GM12878 (cell line): ENCODE measurements at places on chromosomes 1 and 21. TPM values are rescaled to one million over a fixed set of nuclear protein-coding genes. Genes with fewer than 3 reads are reported as not detected.
A peak's percentile ranks its signal among the peaks of the same experiment; 100 is the strongest.

DNA sequence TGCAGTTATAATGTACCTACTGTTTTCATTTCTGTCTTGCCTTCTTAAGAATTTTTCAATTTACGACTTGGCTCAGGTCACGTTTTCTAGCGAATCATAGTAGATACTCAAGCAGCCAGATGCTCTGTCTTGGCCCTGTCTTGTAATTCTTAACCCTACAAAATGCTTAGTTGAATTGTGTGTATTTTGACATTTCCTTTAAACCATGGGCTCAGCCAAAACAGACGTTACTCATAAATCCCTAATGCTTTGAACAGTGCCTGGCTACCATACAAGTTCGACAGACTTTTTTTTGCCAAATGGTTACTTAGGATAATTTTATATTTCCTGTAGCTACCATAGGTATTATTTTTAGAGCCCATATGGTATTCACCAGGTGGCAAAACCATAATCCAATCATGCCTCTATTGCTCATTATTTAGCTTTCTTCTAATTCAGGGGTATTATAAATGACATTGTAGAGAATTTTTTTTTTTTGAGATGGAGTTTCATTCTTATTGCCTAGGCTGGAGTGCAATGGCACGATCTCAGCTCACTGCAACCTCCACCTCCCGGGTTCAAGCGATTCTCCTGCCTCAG, 54.3 kb downstream of the KCNK1 start:
- peak overlapping the region; percentile 25; the same call in 1 of the 2 replicates for H3K27ac ChIP-seq
- no peak for DNase-seq
- H3K4me3 ChIP-seq = no peak overlapping the region
- H3K27me3 ChIP-seq = no peaks in the 10 kb centered on the region

- no peaks in the 10 kb centered on the region for H3K4me1 ChIP-seq
- DNase-seq = no peak
Observed at GRCh38 chr1:156082309-156083091, at the start of gene MEX3A. Gene MEX3A (minus strand): TSS chr1:156082465. CDS start chr1:156081998, 467 bp downstream.

DNA sequence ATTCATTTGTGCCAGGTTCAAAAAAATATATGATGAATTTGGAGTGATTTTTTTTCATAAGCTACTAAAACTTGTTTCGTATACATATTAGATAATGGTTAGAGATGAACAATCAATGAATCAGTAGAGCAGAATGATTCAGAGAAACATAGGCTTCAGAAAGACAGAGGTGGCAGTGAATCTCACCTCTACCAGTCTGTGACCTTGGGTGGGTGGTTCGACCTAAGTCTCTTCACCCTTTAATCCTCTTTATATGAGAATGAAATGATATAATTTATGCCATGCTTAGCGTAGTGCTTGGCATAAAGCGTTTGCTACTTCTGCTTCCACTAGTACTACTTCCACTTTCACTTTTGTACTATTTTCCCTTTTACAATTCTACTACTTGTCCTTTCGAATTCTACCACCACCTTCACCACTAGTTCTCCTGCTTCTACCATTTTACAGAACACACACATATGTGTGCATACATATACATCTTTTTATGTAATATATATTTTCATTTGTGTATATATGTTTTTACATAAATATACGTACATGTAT, 45.1 kb downstream of the FYB2 start:
- H3K27ac ChIP-seq = no peak overlapping the region
- no peaks in the 10 kb centered on the region for H3K36me3 ChIP-seq
- DNase-seq = no peak
- no peak overlapping the region for H3K4me3 ChIP-seq

- no peak for DNase-seq
- H3K27ac ChIP-seq = no peak overlapping the region
- H3K27me3 ChIP-seq = no peaks in the 10 kb centered on the region; the same call in 1 of the 2 replicates
- no peaks in the 10 kb centered on the region for H3K36me3 ChIP-seq
Observed at GRCh38 chr1:85308833-85309350, 32.5 kb upstream of the BCL10 start.

TPTE gene
- not detected in 2 replicates for total RNA-seq

BNIPL gene
- 0.11 and 0.33 TPM in 2 replicates for total RNA-seq

TMCO2 gene
- total RNA-seq = not detected in 2 replicates

IGSF21 gene
- total RNA-seq = not detected in 2 replicates

GRCh38 chr1:181128592-181129497, 40.3 kb downstream of the IER5 start:
- peaks cover 79% of the 10 kb centered on the region for H3K4me1 ChIP-seq
- no peaks in the 10 kb centered on the region for H3K36me3 ChIP-seq
- no peak for DNase-seq
- peak overlapping the region; percentile 63 for H3K4me3 ChIP-seq
- no peaks in the 10 kb centered on the region for H3K27me3 ChIP-seq
- peak overlapping the region; percentile 92 for H3K27ac ChIP-seq

CD53 gene
- total RNA-seq = 350 and 358 TPM in 2 replicates

GRCh38 chr21:30340714-30341573, 3.5 kb upstream of the KRTAP27-1 start:
- H3K36me3 ChIP-seq = no peaks in the 10 kb centered on the region
- no peak for DNase-seq
- no peaks in the 10 kb centered on the region for H3K27me3 ChIP-seq
- H3K27ac ChIP-seq = no peak overlapping the region
- no peaks in the 10 kb centered on the region for H3K4me1 ChIP-seq

DNA sequence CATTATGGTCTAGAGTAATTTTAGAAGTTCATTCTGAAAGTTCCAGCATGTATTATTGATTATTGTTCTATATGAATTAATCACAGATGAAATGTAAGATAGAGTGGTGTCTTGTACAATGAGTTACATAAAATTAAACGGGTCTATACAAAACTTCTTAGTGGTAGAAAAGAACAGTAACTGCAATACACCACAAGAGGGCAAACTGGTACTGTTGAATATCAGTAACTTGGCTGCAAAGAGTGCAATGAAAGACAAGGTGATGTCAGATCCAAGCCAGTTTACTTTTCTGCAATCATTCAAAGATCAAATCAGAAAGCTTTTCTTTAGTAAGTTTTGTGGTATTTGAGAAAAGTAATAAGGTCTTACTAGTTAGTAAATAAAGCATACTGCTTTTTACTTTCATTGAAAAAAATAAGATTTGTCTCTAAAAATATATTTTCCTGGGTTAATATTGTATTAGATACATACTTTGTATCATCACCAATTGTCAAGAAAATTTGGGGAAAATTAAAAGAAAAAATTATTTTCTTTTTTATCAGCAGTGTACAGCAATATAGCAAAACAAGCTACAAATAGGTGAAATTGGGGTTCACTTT, 66.4 kb upstream of the BTG3 start:
- no peak overlapping the region for H3K27ac ChIP-seq
- H3K36me3 ChIP-seq = no peaks in the 10 kb centered on the region
- DNase-seq = peak; percentile 48
- no peaks in the 10 kb centered on the region for H3K4me1 ChIP-seq
- no peak overlapping the region for H3K4me3 ChIP-seq
- no peaks in the 10 kb centered on the region for H3K27me3 ChIP-seq

DNA sequence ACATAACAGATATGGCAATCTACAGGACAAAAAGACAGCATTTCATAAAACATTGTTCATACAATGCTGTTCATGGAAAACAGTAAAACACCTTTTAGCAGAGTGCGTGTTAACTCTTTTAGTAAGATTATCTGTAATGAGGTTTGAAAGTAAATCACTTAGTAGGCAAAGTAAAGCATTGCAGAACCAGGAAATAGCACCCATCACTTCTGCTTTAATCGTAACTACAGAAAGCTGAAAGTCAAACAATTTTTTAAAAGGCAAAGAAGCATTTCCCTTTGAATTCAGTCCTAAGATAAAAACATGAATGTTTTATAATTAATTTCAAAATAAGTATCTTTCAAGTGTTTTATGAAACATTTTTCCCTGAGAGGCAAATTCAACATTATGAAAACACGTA, 63.3 kb upstream of the RNF11 start:
- DNase-seq = no peak
- peaks cover 3% of the 10 kb centered on the region; the same call in 1 of the 2 replicates for H3K4me1 ChIP-seq
- no peak overlapping the region for H3K27ac ChIP-seq
- no peaks in the 10 kb centered on the region for H3K27me3 ChIP-seq
- H3K4me3 ChIP-seq = no peak overlapping the region

GJA8 gene
- total RNA-seq = not detected in 2 replicates

DNA sequence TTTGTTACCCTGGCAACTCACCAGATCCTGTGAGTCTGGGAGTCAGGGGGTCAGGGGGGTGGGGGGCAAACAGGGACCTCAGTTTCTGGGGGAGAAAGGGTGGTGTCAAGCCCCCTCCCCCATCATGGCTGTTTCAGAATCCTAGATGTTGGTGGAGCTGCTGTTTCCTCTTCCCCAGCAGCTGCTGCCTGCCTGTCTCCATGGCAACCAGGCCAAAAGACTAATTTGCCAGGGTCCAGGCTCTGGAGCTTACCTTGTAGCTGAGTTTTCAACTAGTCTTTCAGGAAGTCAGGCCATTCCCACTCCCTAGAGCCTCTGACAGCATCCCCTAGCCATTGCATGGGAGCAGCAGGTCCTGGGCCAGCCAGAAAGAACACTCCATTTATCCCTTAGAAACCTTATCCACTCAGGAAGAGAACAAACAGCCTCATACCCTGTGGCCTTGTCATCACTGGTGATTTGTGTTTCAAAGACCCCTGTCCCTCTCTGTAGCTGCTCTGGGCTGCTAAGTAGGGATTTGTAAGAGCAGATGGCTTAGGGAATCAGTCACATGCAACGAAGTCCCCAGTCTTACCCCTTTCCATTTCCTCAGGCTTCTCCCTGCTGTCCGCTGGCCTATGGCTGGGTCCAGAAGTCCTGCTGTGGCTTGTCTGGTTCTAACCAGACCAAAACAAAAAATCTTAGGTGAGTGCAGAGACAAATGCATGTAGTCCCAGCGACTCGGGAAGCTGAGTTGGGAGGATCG, 21.5 kb upstream of the STMN1 start:
- H3K4me3 ChIP-seq = no peak overlapping the region
- no peak for DNase-seq
- no peaks in the 10 kb centered on the region for H3K27me3 ChIP-seq
- H3K27ac ChIP-seq = no peak overlapping the region
- no peaks in the 10 kb centered on the region for H3K36me3 ChIP-seq

- H3K36me3 ChIP-seq = no peaks in the 10 kb centered on the region
- H3K4me1 ChIP-seq = no peaks in the 10 kb centered on the region
- no peak overlapping the region for H3K4me3 ChIP-seq
- no peak for DNase-seq
Observed at GRCh38 chr21:28704746-28705145, 287.9 kb downstream of the LTN1 start.

DNA sequence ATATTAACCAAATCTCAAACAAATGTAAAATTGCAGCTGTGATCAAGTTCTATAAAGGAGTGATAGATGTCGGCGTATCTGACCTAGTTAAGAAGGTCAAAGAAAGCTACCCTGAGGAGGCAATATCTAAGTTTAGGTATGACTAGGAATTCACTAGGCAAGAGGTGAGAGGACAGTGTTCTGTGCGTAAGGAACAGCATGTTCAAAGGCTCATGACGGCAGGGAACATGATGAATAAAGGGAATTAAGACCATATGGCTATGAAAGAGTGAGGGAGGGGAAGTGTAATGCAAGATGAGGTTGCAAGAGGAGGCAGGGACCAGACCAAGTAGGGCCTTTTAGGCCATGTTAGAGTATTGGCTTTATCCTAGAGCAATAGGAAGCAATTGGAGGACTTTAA, 8.6 kb downstream of the LIX1L start:
- H3K36me3 ChIP-seq = no peaks in the 10 kb centered on the region
- no peaks in the 10 kb centered on the region for H3K4me1 ChIP-seq
- H3K4me3 ChIP-seq = no peak overlapping the region
- H3K27ac ChIP-seq = no peak overlapping the region
- no peaks in the 10 kb centered on the region for H3K27me3 ChIP-seq

- H3K4me3 ChIP-seq = no peak overlapping the region
- DNase-seq = no peak
- H3K27me3 ChIP-seq = no peaks in the 10 kb centered on the region
- H3K27ac ChIP-seq = no peak overlapping the region
Observed at GRCh38 chr1:85245456-85245855, 14.0 kb downstream of the C1orf52 start.

- no peaks in the 10 kb centered on the region for H3K4me1 ChIP-seq
- H3K36me3 ChIP-seq = no peaks in the 10 kb centered on the region
- no peak overlapping the region for H3K27ac ChIP-seq
- no peak for DNase-seq
- H3K4me3 ChIP-seq = no peak overlapping the region
Observed at GRCh38 chr21:35111321-35111930, 62.3 kb upstream of the RUNX1 start.

DNA sequence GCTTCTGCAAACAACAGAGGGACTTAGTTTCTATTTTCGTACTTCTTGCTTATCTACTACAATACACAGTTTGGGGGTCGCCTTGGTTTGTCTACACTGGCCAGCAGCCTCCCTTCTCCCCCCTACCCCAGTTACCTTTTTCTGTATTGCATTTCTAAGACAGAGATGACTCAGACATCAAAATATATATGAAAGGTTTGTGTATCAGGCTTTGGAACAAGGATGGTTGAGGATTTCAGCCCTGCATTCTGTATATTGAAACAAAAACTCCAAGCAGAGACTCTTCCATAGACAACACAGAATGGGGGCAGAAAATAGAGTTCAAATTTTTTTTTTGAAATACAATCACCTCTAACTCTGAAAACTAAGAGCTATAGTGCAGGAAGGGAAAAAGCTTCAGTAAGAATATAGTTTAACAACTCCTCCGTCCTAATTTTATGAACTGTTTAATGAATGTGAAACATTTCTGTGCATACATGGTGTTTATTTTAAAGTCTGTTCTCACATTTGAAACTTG, 1.9 kb downstream of the SAMD13 start:
- no peaks in the 10 kb centered on the region for H3K36me3 ChIP-seq
- peak overlapping the region; percentile 63; the same call in 1 of the 2 replicates for H3K4me3 ChIP-seq
- H3K27ac ChIP-seq = peak overlapping the region; percentile 41
- H3K27me3 ChIP-seq = no peaks in the 10 kb centered on the region
- peaks cover 10% of the 10 kb centered on the region; the same call in 1 of the 2 replicates for H3K4me1 ChIP-seq

TOMM40L gene
- total RNA-seq = 18.1 and 21.6 TPM in 2 replicates

GRCh38 chr1:101732261-101732660, 264.5 kb downstream of the OLFM3 start:
- H3K27me3 ChIP-seq = no peaks in the 10 kb centered on the region
- no peak for DNase-seq
- no peaks in the 10 kb centered on the region for H3K4me1 ChIP-seq
- no peaks in the 10 kb centered on the region for H3K36me3 ChIP-seq

DNA sequence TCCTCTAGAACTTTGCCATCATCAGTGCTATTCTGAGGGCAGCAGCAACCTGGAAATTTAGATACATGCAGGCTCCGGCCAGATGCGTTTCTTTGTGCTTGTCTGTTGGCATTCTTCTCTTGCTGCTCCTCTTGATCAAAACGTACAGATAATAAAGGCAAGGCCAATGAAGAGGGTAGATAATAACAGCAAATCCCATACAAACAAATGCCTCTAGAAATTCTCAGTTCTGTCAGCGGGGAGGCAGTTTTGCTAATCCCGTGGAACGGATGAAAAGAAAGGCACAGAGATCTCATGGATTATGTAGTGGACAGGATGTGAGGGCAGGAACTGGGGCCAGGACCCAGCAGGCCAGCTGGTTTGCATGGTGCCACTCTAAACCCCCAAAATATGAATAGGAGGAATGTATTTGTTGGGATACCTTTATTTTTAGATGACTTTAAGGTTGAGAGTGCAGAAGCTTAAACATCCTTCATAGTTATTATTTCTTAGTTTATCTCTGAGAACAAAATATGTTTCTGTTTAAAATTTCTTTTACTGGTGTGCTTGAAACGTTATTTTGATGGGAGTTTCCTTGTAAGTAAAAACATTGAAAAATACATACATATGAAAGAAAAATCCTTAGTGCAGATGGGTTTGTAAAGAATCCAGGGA, 1.5 kb downstream of the ITSN1 start:
- no peaks in the 10 kb centered on the region for H3K36me3 ChIP-seq
- H3K4me1 ChIP-seq = no peaks in the 10 kb centered on the region
- no peak overlapping the region for H3K27ac ChIP-seq
- no peaks in the 10 kb centered on the region for H3K27me3 ChIP-seq
